ENCODE measurements at places on chromosomes 3 and 15.

DNA sequence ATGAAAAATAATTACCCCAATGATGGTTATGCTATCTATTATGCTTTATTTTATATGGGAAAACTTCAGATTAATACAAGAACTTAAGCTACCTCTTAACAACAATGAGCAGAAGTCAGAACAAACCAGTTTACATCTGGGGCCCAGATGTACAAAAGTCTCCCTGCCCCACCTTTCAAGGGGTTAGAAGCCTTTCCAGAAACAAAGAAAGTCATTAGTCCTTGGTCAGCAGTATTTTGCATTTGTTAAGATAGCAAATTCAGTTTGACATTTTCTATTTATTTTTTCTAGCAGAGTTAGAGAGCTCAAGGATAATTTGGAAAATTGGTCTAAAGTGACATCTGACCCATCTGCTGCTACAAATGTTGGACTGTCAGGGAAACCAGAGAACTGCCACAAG lies 478.7 kb upstream of the UBE2E2 start:
- no peak for DNase-seq

DNA sequence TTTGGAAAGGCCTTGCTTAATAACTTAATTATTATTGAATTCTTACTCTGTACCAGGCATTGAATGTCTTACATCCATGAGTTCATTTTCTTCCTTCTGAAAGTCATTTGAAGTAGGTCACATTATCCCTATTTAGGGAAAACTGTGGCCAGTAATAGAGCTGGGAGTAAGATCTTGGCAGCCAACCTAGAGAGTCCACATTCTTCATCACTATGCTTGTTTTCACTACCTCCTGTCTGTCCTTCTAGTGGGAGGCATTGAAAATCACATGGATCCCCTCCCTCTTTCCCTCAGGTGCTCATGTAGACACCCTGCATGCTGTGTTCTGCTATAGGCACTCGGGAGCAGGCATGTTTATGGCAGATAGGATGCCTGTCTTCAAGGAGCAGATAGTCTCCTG lies 154.9 kb downstream of the EBLN2 start:
- no peak for DNase-seq

DNA sequence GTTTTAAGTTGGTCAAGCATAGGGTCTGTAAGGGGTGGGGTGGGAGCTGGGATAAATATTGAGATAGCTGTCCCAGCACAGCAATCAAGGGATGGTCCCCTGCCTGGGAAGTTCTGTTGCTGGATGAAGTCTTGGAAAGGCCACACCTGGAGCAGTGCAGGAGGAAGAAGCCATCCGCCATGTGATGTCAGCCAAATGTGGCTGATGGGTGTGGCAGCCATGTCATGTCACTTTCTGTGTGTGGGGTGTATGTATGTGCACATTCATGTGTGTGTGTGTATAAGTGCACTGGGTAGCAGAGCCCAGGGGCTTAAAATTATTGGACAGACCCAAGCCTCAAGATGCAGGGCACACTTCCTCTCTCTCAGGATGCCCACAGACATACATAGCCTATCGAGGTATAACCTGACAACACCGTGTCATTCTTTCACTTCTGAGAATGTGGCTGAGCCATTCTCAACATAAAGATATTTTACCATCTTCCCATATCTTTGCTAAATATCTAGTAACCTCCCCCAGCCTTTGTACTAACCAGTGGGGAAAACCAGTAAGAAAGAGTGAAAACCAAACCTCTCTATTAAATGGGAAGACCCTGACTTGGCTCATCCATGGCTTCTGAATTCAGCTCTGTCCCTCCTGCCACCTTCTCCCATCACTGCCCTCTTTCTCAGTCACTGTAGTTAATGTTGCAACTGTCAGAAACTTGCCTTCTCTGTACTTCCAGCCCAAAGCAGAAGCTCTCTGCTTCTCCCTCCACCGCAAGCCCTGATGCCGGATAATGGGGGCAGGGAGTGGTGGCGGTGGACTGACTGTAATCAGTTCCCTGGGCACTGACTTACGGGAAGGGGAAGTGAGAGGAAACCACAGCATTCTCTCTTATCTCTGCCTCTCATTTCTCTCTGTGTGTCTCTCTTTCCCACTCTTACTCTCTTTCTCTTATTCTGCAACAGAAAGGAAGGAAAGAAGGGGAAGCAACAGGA lies 11.2 kb downstream of the TNFSF10 start:
- DNase-seq, result no peak

- DNase-seq, result no peak
These were observed 178.2 kb downstream of the TNIK start for GRCh38 chr3:171282041-171282440.

DNA sequence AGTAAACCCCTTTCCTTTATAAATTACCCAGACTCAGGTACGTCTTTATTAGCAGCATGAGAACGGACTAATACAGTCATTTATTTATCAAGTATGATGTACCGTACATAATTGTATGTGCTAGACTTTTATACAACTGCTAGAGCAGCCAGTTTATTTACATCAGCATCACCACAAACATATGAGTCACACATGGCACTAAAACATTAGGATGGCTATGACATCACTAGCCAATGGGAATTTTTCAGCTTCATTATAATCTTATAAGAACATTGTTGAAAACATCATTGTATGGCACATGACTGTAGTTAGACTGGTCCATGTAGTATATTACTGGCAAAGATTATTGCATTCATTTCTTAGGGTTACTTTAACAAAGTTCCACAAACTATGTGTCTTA lies 121.7 kb downstream of the ZMAT3 start:
- no peak for DNase-seq

- DNase-seq, result peak; percentile 15
These were observed 260.4 kb upstream of the P2RY1 start for GRCh38 chr3:152574461-152575079.

- no peak for DNase-seq
These were observed 2.1 kb downstream of the CCDC51 start for GRCh38 chr3:48437812-48438211.

GRCh38 chr15:72725446-72725845 lies 39.4 kb downstream of the BBS4 start:
- DNase-seq, result no peak

DNA sequence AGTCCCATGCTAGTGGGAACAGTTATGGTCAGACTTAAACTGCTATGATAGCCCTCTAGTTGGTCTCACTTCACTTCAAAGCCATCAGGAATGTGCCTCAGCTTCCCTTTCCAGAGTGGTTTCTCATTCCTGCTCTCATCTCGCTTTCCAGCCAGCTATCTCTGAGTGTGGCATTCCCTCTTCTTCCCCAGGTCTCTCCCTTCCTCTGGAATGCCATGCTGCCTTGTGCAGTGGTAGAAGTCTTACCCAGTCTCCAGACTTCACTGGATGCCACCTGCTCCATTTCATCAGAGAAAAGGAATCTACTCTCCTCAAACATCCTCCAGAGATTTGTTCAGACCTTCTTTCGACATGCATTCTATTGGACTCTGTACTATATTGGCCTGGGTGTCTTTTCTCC lies 83.0 kb downstream of the AGBL1 start:
- no peak for DNase-seq

- peak; percentile 48 for DNase-seq
These were observed 135.8 kb upstream of the RORA start for GRCh38 chr15:61364871-61365270.

DNA sequence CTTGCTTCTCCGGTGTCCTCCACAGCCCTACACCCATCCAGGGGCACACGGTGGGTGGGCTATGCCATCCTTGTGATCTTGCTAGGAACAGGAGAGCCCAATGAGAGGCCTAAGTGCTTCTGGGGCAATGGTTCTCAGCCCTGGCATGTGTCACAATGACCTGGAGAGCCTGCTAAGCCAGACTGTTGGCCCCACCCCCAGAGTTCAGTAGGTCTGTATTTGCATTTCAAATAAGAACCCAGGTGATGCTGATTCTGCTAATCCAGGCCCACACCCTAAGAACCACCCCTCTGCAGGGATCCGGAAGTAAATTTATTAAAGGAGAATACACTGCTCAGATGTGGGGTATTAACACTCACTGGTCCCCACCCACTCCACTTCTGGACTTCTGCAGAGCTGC lies 57.9 kb downstream of the RORA start:
- DNase-seq, result no peak

DNA sequence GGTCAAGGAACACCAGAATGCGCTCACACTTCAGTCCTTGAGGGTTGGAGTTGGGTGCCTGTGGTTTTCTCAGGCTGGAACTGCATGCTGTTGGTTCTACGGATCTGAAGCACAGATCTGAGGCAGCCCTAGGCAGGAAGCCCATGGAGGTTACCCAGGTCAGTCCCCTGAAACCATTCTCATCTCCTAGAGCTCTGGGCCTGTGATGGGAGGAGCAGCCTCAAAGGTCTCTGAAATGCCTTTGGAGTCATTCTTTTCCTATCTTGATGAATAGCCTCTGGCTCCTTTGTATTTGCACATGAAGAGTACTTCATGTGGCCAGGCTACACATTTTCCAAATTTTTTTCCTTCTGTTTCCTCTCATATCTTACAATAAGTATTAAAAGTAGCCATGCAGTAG lies 179.3 kb upstream of the UBE2E1 start:
- no peak for DNase-seq

- DNase-seq, result peak; percentile 40
These were observed 2.0 kb downstream of the B2M start for GRCh38 chr15:44713006-44713966.

GRCh38 chr3:178602856-178603255 lies 66.6 kb downstream of the KCNMB2 start:
- DNase-seq, result no peak

DNA sequence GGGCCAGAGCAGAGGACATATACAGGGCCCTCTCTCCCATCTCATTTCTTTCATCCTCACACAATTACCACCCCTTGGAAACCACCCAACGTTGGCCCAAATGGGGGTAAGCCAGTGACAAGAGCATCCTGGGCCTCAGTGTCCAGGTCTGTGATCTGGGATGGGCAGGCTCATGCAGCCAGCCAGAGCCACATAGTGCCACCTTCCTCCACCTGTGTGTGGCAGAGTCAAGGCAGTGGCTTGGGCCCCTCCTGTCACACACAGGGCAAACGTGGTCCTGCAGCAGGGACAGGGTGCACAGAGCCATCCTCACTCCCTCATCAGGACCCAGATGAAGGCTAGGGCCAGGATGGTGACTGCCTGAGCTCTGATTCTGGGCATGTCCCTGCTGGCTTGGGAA lies 2.3 kb upstream of the MYL3 start:
- DNase-seq, result no peak

GRCh38 chr3:88003115-88003755 lies 55.6 kb downstream of the CGGBP1 start:
- no peak for DNase-seq

DNA sequence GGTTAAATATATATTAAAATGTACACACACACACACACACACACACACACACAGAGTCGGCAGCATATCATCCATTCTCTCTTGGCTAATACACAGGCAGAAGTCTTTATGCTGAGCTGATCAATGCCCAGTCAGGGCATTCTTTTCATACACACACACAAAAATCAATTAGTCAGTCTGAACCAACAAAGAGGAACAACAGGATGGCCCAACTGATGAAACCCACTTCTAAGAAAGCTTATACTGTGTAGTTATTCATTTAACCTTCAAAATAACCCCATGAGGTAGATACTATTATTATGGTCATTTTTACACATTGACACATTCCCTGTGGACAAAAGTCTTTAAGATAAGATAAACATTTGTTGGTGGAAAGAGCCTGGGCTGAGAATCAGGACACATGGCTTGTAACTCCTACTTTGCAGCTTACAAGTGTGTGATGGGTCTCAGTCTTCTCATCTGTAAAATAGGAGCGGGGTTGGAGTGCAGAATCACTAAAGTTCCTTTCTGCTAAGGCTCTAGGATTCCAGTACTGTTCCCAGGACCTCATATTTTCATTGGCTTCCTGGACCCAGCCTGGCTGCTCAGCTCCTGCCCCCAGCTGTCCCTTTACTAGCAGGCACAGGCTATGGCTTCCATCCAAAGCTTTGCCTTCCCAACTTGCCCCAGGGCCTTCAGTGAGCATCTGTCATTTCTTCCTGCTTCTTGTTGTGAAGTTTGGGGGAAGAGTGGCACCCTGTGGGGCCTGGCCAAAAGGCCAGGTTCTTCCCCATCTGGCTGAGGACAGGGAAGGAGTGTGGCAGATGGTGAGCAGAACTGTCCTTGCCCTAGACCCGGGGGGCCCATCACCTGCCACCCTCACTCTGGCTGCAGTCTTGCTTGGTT lies 27.2 kb upstream of the GLCE start:
- no peak for DNase-seq

DNA sequence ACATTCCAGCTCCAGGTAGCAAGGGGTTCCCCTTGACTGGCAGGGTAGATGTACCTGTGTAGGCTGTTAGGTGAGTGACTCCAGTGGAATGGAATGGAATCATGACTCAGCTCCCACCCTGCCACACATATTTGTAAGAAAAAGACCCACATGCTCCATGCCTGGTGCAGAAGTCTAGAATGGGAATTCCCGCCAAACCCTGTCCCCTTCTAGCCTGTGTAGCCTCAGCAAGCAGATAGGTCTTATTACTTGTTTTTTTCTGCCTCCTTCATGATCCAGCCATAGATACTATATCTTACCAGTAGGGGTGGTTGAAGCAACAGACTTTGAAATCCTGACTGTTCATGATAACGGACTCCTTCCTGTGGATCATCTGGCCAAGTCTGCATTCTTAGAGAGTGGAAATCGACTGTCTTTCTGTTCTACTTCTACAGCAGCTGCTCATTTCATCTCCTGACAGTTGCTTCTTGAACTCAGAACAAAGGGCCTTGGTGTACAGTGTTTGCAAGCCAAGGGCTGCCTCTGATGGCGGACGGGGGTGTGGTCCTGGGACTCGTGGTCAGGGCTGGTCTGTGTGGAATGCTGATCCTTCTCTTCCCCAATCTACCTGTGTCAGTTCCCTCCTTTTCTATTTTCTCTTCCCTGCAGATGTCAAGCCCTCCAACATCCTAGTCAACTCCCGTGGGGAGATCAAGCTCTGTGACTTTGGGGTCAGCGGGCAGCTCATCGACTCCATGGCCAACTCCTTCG lies 16.3 kb downstream of the SNAPC5 start:
- DNase-seq, result no peak

- DNase-seq, result peak; percentile 94
These were observed at the start of gene ZKSCAN7 for GRCh38 chr3:44554626-44555592. Gene ZKSCAN7 (plus strand): TSS chr3:44555193. CDS start chr3:44557048, 1,855 bp downstream.

- no peak for DNase-seq
These were observed 48.7 kb upstream of the SKOR1 start for GRCh38 chr15:67776600-67776999.

DNA sequence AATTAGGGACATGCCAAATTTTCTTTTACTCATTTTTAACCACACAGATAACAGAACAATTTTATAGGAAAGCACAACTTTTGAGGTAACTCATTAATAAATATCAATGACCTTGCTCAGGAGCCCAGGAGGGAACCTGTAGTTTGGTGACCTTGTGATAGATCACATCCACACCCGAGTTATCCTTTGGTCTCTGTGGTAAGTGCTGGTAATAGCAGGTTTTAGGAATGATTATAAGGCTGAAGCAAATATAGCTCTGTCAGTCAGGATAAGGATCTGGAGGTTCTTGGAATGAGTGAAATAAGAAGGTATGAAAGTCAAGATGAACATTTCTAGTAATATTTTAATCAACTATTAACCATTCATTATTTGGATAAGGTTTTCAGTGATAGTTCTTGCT lies 46.5 kb downstream of the EPHA6 start:
- DNase-seq, result no peak

- DNase-seq, result no peak
These were observed 109.0 kb upstream of the TLE3 start for GRCh38 chr15:70206668-70207067.

All from H7 (cell line).